ENCODE measurements at places on chromosomes 16 and 17.

- DNase-seq, result no peak
These were observed 27.4 kb downstream of the CEP95 start for GRCh38 chr17:64534187-64534586.

- no peak for DNase-seq
These were observed 87.4 kb upstream of the LHX1 start for GRCh38 chr17:36849871-36850348.

DNA sequence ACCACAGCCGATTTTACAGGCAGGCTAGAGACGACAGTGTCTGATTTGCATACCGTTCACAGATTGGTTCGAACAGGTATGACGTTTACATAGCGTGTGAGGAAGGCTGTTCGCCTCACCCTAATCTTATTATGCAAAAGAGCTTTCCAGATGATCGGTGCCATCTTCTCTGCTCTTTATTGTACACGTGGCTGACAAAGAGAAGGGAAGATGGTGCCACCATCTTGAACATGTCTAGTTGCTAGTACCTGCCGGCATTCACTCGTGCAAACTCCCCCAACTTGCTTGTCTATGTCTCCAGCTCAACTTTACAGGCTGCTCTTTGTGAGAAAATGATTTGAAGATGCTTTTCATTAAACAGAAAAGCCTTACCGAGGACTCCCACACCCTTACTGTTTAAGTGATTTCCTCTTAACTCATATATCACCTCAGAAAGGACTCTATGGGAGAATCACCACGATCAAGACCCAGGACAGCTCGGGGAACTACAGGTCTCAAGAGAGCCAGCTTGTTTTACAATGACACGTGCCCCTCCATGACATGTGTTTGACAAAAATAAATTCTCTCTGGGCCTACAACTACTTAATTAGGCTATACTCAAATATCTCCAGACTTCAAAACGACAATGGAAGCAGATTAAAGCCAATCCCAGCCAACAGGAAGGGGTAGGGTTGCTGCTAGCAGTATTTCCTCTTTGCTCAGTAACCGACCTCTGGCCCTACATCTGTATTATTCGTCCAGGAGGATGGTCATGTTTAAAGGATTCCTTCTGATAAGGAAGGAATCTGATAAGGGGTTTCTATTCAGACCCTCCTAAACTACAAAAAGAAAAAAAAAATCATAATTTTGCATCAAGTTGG is 480.6 kb downstream of the TMEM114 start:
- DNase-seq, result no peak

- no peak for DNase-seq
These were observed 5.2 kb upstream of the PRSS21 start for GRCh38 chr16:2811703-2812471.

- DNase-seq, result no peak
These were observed 57.3 kb downstream of the CDC27 start for GRCh38 chr17:47131761-47132160.

DNA sequence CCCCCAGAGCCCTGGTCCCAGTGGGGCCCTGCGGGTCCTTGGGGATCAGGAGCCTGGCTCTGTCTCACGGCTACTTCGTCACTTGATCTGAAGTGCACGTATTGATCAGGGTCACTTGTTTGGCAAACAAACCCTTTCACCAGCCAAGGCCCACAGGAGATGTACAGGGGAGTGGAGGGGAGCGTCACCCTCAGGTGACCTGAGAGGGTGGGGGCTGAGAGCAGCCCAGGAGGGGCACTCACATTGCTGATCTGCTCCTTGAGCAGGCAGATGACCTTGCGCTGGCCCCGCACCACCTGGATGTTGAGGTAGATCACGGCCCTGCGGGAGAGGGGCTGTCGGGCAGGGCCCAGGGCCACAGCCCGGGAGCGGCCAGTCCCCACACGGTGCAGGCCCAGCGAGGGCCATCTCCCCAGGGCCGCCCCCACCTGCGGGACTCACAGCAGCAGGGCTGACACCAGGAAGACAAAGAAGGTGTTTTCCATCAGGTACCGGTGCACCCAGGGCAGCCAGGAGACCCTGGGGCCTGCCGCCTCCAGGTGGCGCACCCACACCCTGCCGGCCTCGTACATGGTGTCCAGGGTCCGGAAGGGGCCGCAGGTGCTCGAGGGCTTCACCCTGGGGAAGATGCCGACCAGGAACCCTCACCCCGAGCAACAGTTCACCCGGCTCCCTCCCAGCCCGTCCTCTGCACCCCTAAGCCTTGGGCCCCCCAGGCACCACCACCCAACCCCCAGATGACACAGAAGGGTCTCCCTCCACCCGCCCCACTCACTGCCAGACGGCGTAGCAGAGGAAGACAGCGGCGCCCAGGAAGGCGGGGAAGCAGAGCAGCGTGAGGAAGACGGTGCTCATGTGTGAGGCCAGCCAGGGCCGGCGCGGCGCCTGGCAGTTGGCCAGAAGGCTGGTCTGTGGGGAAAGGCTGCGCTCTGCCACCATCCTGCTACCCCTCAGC is 11.3 kb downstream of the TMC6 start:
- peak; percentile 38 for DNase-seq

DNA sequence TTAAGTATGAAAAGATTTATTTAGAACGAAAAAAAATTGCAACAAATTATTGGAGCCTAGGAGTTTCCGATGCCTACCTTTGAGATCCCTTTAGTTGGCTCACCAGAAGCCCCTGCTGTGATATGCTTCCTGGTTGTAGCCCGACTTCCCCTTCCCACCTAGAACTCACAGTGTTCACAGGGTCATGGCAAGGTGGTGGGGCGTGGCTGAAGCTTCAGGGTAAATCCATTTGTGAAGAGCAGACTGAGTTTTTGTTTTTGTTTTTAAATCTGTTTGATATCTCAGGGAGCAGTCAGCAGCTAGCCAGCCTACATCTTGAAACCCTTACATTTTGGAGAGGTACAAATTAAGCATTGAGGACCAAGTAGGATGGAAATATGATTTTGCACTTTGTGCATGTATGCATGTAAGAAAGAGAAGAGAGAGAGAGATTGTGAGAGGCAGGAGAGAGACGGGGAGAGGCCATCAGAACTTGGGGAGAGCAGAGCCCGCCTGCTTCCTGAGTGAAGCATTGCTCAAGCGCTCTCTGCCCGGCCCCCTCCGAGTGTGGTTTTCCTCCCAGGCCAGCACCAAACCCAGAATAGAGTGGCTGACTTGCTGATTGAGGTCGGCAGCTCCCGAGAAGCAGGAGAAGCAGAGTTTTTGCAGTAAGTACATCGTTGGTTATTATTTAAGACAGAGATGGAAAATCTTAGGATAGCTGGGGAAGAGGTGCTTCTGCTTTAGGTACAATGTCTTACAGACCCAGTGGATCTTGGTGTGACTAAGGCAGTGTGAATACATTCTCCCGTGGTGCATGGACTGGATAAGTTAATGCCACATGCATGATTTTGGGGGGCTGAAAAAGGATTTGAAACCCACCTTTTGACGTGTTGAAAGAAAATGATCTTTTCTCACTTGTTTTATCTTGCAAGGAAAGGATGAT is 64.2 kb downstream of the SPECC1 start:
- no peak for DNase-seq

DNA sequence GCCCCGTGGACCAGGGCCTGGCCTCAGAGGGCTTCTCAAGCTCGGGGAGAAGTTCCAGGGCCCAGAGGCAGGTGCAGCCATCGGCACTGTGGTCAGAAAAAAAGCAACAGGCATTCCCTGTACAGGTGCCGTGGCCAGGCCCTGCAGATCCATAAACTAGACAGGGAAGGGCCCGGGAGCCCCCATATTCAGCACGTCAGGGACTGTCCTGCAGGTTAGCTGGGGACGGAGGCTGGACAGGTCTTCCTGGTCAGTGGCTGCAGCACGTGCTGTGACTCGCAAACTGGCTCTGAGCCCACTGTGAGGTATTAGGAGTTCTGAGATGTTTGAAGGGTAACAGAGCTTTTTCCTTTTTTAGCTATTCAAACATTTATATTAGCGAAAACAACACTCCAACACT is 15.0 kb upstream of the C16orf95 start:
- no peak for DNase-seq

- DNase-seq, result peak; percentile 47
These were observed 9.0 kb downstream of the TMEM98 start for GRCh38 chr17:32936894-32937500.

DNA sequence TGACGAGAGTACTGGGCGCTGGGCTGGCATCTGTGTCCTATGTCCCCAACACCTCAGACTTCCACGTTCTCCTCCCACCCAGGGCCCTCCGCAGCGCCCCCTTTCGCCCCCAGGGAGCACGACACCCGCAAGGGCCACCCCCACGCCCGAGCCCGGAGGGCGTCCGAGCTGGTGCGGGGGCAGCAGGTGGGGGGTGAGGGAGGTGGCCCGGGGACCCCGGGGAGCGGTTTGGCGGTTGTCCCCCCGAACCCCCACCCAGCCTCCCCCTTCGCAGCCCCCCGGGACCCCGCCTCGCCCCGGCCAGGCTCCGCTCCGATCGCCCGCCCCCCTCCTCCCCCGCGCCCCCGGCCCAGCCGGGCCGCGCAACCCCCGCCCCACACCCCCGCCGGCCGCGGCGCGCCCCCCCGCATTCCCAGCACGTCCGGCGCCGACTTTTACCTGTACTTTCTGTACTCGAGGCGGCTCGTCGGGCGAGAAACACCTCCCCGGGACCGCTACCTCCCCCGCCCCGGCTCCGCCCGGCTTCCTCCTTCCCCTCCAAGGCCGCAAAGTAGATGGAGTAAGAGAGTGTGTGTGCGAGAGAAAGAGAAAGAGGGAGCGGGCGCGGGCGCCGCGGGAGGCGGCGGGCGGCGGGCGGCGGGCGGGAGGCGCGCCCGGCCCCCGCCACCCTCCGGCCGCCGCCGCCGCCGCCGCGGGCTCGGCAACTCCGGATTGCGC is 901 bp downstream of the CDYL2 start:
- no peak for DNase-seq

- no peak for DNase-seq
These were observed 46.3 kb downstream of the METRNL start for GRCh38 chr17:83125515-83126274.
